Progenitor cell of endocrine pancreas (in vitro differentiated cells): ENCODE measurements at places on chromosomes 3 and 15.

GRCh38 chr3:68802111-68802870 lies 130.1 kb downstream of the TAFA4 start:
- DNase-seq = no peak

DNA sequence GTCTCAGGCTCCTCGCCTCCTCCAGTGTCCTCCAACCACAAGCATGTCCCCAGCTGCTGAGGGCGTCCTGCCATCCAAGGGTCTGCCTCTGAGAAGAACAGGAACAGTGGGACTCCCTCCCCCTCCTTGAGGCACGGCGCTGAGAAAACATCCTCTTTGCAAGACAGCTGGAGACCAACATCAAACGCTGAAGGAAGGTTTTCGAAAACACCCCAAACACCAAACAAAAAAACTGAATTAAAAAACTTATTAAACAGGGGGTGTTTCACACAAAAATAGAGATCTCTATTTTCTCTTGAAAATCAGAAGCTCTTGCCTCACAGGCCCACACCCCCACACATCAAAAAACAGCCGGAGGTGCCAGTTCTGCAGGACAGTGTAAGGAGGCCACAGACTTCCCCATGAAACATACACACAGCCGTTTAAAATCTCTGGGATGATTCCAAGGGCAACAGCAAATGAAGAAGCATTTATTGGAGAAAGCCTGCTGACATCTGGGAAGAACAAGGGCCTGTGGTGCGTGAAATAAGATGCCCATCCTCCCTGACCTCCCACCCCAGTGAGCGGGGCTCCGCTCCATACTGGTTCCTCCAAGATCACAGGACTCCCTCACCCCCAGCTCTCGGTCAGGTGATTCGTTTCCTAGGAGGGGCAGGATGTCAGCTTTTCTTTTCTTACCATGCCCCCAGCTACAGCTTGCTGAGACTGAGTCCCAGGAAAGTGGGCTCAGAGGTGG lies 71.3 kb downstream of the NUP210 start:
- no peak for DNase-seq

GRCh38 chr3:106717178-106717780 lies 660.0 kb upstream of the CCDC54 start:
- no peak for DNase-seq

GRCh38 chr3:114080201-114080600 lies 23.7 kb downstream of the QTRT2 start:
- no peak for DNase-seq

DNA sequence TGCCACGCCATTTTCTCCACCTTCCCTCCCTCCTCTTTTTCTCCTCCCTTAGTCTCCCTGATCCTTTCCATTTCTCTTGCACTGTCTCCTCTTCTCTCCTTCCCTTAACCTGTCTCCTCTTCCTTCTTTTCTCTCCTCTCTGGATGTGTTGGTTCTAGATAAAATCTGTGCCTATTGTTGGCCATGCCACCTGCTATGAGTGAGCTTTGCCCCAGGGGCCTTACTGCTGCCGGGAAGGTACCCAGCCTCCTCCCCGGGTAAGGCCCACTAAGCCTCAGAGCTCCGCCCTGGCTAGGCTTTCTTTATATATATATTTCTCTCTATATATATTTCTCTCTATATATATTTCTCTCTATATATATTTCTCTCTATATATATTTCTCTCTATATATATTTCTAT lies 14.7 kb downstream of the GPD1L start:
- DNase-seq = no peak

DNA sequence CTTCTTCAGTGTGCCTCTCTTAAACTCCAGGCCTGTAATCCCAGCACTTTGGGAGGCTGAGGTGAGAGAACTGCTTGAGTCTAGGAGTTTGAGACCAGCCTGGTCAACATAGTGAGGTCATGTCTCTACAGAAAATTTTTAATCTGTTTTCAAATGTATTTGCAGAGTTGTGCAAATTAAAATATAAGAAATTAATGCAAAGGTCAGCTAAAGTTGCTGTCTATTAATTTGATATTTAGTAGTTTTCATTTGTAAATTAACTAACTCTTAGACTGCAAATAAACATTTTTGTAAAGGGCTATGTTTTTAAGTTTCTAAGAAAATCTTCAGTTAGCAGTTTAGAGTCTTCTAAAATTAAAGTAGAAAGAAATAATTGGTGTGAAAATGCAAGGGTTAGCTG lies 99.9 kb upstream of the TJP1 start:
- DNase-seq = no peak

DNA sequence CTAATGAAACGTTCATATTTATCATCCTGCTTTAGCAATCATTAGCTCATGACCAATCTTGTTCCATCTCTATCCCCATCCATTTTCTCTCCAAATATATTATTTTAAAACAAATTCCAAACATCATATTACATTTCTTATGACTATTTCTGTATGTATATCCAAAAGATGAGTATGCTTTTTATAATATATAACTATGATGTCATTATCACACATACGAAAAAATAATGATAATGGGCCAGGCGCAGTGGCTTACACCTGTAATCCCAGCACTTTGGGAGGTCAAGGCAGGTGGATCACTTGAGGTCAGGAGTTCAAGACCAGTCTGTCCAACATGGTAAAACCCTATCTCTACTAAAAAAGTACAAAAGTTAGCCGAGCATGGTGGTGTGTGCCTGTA lies 280.4 kb downstream of the FHIT start:
- DNase-seq = no peak
